Activated T-cell treated with anti-CD3 and anti-CD28 coated beads for 48 hours (primary cell): ENCODE measurements at places on chromosomes 7 and 10.

GRCh38 chr7:36635091-36635490 is 89.2 kb downstream of the AOAH start:
- no peak for DNase-seq

DNA sequence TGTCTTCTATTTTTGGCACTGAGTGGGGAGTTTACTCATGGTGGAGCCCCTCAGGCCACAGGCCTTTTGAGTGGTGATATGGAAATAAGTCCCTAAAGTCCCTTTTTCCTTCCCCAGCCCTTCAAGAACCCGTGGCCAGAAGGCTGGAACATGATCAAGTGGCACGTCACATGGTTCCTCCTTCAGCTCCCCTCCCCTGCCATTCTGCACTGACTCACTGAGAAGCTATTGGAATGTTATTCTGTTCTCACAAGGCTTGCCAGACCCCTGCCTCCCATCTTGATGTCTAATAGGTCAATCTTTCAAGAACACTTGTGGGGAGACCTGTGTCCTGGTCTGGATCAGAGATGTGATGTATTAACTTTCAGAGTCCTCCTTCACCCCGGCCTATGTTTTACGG is 279.8 kb downstream of the SEC23IP start:
- DNase-seq, result no peak

DNA sequence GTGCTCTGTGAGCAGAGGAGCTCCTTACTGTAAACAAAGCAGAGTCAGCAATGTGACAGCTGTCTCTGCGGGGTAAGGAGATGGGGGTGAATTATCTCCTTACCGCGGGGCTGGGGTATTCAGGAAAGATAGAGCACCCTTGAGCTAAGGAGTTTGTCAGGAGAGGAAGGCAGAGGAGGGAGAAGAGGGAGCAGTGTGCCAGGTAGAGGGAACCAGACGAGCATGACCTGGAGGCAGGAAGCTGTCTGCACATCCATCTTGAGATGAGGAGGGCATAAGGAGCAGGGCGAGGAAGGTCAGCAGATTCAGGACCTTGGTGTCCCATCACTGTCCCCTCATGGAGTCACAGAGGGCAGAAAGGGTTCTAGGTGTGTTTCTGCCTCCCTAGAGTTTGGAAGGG is 32.5 kb upstream of the GPR26 start:
- no peak for DNase-seq

DNA sequence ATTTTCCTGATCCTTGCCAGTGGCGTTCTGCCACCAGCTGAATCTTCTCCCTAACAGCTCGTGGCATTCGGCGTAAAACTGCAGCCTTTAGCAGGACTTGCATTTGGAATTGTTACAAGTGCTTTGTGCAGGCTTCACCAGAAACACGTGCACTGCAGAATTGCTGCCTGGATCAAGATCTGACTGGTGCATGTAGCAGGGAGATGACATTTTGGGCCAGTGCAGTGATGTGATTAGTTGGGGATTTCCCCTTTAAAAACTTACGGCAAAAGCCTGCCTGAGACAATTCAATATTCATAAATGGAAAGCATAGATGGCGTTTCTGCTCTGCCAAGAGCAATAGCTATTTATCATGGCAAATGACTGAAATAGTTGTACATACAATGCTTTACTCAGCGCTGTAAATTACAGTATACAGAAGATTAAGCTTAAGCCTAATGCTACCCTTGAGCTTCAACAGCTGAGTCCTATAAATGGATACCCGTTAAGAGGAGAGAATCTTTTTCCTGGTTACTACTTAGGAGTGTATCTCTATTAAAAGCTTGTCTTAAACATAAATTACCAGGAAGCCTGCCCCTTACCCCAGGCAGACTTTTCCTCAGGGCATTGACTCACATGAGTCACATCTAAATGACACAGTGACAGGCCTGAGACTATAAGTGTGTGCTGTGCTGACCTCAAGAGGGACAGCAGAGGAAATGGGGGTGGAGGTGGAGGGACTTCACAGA is 106.3 kb downstream of the ATXN7L1 start:
- DNase-seq, result no peak

DNA sequence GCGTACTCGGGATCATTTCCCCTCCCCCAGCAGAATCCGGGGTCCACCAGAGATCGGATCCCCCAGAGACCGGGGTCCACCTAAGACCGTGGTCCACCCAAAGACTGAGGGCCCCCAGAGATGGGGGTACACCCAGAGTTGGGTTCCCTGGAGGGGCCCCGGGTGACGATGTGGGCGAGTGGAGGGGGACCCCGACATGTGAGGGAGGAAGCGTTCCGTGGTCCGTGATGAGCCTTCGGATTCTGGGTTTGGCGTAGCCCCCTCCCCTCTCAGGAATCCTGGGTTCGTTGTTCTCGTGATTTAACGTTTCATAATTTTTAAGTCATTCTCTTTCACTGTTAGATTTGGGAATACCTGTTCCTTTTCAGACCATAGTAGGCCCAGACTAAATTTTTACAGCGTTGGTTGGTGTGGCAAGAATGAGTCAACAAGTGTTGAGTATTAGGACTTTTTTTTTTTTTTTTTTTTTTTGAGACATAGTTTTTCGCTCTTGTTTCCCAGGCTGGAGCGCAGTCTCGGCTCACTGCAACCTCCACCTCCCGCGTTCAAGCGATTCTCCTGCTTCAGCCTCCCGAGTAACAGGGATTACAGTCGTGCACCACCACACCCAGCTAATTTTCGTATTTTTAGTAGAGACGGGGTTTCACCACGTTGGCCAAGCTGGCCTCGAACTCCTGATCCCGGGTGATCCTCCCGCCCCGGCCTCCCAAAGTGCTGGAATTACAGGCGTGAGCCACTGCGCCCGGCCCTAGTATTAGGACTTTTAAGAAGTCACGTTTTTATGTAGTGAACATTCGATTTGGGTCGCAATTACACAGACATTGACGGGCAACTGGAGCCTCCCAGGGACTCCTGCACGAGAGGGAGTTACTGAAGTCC is 672 bp downstream of the GTPBP4 start:
- DNase-seq, result no peak

DNA sequence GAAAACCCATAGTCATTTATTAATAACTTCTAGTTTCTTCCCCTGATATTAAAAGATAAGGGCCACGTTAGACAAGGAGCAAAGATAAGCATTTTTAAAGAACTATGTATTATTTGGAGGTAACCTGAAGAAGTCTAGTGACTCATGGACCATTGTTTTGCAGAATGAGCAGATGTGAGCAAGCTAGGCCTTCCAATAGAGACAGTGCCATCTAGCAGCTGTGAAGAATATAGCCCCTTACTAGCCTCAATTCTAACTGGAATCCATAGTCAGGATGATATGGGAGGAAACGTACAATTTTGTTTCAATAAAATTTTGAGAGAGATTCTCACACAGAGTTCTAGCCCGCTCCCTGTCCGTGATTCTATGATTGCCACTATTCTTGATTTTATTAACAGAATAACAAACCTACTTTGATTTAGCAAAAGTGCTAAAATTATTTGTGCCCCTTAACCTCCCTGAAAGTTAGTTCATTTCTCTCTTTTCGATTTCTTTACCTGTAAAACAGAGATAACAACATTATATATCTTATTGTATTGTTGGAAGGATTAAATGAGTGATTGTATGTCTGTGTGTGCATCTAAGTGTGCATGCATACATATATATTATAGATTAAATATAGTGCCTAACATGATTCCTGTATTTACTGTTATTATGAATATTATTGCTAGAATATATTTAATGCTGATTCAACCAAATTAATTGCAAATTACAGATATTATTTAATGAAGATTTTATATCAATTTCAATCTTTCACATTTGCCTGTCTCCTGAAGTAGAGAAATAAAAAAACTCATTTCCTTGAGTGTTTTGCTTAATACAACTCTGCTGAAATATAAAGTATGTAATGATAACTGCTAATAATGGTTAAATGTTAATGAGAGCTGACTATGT is 22.7 kb downstream of the FAM237B start:
- DNase-seq, result no peak

- no peak for DNase-seq
These were observed 47.5 kb downstream of the DNAJB6 start for GRCh38 chr7:157384301-157384700.

DNA sequence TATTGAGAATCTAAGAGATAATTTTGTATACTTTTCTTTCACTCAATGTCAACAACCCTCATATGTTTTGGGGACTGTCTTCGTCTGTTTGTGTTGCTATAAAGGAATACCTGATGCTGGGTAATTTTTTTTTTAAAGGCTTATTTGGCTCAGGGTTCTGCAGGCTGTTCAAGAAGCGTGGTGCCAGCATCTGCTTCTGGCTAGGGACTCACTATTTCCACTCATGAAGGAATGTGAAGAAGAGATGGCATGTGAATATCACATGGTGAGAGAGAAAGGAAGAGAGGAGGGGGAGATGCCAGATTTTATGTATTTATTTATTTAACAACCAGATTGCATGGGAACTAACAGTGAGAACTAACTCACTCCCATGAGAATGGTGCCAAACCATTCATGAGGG is 827.4 kb upstream of the PHF14 start:
- no peak for DNase-seq

- no peak for DNase-seq
These were observed 504 bp upstream of the TRRAP start for GRCh38 chr7:98877692-98878364.

DNA sequence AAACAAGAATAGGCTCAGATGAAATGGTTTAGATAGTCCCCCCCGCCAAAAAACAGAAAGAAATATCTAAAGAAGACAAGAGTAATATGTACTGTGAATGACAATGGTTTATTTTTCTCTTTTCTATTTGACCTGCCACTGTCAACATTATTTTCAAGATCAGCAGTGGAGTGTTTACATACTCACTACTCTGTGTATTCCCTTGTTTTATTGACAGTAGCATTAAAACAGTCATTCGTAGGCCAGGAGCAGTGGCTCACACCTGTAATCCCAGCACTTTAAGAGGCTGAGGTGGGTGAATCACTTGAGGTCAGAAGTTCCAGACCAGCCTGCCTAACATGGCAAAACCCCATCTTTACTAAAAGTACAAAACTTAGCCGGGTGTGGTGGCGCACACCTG is 245.3 kb upstream of the SLC26A5 start:
- no peak for DNase-seq

DNA sequence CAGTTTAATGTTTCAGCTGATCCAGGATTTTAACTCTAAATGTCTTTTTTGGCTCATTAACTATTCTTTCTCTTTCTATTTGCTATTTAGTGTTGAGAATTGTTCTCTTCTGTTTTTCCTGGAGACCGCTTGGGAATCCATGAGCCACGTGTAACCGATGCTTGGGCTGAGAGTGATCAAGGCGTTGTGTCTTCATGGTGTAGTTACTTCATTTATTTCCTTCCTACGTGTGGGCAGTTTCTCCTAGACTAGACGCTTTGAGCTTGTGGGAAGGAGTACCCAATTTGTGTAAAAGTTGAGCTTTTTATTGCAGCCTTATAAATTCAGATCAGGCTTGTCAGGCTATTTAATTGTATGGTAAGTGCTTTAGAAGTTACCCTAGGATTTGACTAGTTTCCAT is 2.9 kb downstream of the EIF3B start:
- no peak for DNase-seq
